Liver (tissue), 10 donors: ENCODE measurements at places on chromosomes 13 and 19. TPM values are rescaled to one million over a fixed set of nuclear protein-coding genes. Genes with fewer than 3 reads are reported as not detected.

The ZNF729 gene
- total RNA-seq = not detected

The C19orf81 gene
- not detected for total RNA-seq

DNA sequence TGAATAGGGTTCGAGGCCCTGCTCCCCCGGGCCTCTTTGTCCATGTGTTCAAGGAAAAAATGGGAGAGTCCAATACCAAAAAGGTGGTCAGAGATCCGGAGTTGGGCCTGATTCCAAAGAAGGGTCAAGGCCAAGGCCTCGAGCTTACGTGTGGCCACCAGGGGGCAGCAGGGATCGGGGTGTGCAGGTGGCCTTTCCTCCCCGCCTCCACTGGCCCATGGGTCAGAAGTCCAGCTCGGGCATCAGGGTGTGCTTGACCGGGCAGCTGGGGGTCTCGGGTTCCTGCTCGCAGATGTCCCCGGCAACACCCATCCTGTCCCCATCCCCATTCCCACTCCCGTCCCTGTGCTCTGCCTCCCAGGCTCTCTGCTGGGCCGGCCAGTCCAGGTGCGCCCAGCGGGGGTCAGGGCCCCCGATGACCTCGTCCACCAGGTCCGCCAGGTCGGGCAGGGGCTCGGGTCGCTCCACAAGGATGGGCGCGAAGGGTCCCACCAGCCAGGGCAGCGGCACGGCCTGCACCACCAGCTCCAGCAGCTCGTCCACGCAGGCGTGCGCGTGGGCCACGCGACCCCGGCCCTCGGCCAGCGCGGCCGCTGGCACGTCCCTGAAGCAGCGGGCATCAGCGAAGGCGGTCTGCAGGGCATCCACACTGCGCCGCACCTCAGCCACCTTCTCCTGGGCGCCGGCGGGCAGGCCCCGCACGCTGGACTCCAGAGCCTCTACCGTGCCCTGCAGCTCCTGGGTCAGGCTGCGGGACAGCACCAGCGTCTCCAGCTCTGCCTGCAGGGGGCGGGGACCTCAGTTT, 5.2 kb upstream of the PLIN4 start:
- H3K27ac ChIP-seq = no peak overlapping the region
- H3K27me3 ChIP-seq = no peaks in the 10 kb centered on the region
- no peak overlapping the region for H3K4me3 ChIP-seq
- H3K36me3 ChIP-seq = peaks cover 2% of the 10 kb centered on the region
- H3K4me1 ChIP-seq = peaks cover 50% of the 10 kb centered on the region

The CFAP97D2 gene
- total RNA-seq = not detected

- H3K27me3 ChIP-seq = peaks cover 4% of the 10 kb centered on the region
- no peaks in the 10 kb centered on the region for H3K36me3 ChIP-seq
- no peak overlapping the region for H3K27ac ChIP-seq
Measured at GRCh38 chr13:105084931-105085330, 1450.5 kb downstream of the EFNB2 start.

DNA sequence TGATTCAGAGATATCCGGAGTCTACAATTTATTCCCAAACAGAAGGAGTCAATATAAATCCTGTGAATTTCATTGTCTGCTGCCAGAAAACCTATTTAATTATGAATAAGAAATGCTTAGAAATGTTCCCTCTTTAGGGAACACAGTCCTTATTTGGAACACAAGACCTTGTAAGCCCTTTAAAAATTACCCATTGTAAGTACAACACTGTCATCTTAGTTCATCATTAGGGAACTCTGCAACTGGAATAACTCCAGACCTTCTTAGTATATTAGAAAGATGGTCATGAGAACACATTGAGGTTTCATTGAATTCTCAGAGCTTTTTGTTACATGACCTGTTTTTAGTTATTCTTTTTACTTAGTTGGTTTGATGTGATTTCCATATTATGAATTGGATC, 548.5 kb upstream of the KLF12 start:
- no peak for DNase-seq
- no peak overlapping the region for H3K27ac ChIP-seq
- no peaks in the 10 kb centered on the region for H3K27me3 ChIP-seq
- peaks cover 1% of the 10 kb centered on the region for H3K36me3 ChIP-seq

The SPINT2 gene
- 43.0 TPM for total RNA-seq

The NKG7 gene
- total RNA-seq = 2.0 TPM

GRCh38 chr13:99686157-99686572, 184.9 kb downstream of the TM9SF2 start:
- H3K4me3 ChIP-seq = no peak overlapping the region
- no peak overlapping the region for H3K27ac ChIP-seq
- no peaks in the 10 kb centered on the region for H3K4me1 ChIP-seq
- H3K36me3 ChIP-seq = no peaks in the 10 kb centered on the region
- no peaks in the 10 kb centered on the region for H3K27me3 ChIP-seq

- H3K4me1 ChIP-seq = peaks cover 4% of the 10 kb centered on the region
- H3K36me3 ChIP-seq = no peaks in the 10 kb centered on the region
- no peaks in the 10 kb centered on the region for H3K27me3 ChIP-seq
- DNase-seq = no peak
Measured at GRCh38 chr13:29693275-29693945, 97.9 kb upstream of the SLC7A1 start.

GRCh38 chr13:35266412-35266811, 210.1 kb downstream of the MAB21L1 start:
- H3K36me3 ChIP-seq = no peaks in the 10 kb centered on the region
- no peaks in the 10 kb centered on the region for H3K4me1 ChIP-seq
- H3K27me3 ChIP-seq = no peaks in the 10 kb centered on the region
- no peak for DNase-seq
- H3K27ac ChIP-seq = no peak overlapping the region
